ENCODE measurements at places on chromosomes 13 and 19. TPM values are rescaled to one million over a fixed set of nuclear protein-coding genes. Genes with fewer than 3 reads are reported as not detected.

The SRRM5 gene
- polyA plus RNA-seq = not detected

The ZNF541 gene
- not detected for polyA plus RNA-seq

The DIAPH3 gene
- 0.03 TPM for polyA plus RNA-seq

The SHANK1 gene
- not detected for polyA plus RNA-seq

The ZNF155 gene
- 2.4 TPM for polyA plus RNA-seq

The LILRB3 gene
- polyA plus RNA-seq = 0.97 TPM

The DNAJC15 gene
- polyA plus RNA-seq = 16.0 TPM

The KCNN1 gene
- not detected for polyA plus RNA-seq

The COL5A3 gene
- 0.45 TPM for polyA plus RNA-seq

The PCDH17 gene
- not detected for polyA plus RNA-seq

The ZNF112 gene
- polyA plus RNA-seq = not detected

The JSRP1 gene
- 1.7 TPM for polyA plus RNA-seq

The MRPL54 gene
- 102 TPM for polyA plus RNA-seq

The ZNF625 gene
- polyA plus RNA-seq = not detected

The ZNF331 gene
- 36.0 TPM for polyA plus RNA-seq

The KLK6 gene
- polyA plus RNA-seq = not detected

Data from CD4-positive, alpha-beta memory T cell (primary cell).